HTR-8/SVneo (cell line): ENCODE measurements at places on chromosomes 3 and 15.

GRCh38 chr15:65576664-65577063 is 34.3 kb downstream of the INTS14 start:
- peak; percentile 14 for DNase-seq

- DNase-seq, result peak; percentile 65
Observed at GRCh38 chr15:80173022-80173759, 20.4 kb downstream of the FAH start.

DNA sequence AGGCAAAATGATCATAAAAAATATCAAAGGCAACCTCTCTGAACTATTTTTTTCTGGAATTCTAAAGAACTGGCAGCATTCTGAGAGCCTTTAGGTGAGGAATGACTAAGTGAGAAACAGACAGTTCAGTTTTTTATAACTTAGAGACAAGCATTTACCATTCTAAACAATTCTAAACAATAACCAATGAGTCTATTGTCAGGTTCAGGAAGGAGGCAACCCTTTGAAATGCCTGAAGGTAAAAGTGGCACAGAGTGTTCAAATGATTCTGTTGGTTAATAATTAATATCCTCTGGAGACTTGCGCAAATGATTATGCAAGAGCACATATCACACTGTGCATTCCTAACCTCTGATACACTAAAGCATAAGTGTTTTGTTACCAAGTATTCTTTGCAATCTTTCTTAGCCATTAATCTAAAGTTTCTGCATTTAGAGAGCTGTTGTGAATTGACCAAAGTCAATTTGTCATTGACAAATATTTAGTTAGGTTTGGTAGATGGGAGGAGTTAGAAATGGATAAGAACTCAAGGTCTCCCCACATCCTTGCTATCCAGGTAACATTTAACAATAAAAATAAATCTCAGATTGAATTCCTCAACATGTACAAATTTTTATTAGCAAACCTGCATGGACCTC is 9.2 kb upstream of the TGFBR2 start:
- peak; percentile 50 for DNase-seq

DNA sequence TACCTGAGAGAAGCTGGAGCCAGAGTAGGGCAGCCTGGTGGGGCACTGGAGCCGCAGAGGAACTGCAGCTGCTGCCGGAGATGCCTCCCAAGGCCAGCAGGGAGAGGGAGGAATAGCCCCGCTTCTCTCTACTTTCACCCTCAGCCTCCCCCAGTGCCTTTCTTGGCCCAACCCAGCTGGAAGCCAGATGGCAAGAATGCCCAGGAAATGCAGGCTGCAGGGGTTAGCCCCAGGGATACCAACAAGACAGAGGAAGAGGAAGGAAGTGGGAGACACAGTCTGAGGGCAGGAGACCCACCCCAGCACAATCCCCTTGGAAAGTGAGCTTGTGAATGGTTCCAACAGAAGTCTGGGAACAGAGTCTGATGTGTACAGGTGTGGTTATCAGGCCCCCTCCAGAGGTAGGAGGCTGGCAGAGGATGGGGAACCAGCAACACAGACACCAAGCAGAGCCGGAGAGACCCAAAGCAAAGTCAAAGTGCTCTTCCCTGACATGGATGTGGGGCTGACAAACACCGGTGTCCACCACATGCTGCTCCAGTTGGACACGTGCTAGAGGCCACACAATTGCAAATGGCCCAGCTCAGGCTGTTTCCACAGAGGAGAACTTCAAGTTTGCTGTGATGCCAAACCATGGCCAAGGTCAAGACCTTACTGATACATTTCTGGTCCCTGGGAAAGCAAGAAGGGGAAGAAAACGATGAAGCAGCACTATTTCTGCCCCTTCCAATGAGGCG is 418.8 kb upstream of the PROK2 start:
- no peak for DNase-seq

DNA sequence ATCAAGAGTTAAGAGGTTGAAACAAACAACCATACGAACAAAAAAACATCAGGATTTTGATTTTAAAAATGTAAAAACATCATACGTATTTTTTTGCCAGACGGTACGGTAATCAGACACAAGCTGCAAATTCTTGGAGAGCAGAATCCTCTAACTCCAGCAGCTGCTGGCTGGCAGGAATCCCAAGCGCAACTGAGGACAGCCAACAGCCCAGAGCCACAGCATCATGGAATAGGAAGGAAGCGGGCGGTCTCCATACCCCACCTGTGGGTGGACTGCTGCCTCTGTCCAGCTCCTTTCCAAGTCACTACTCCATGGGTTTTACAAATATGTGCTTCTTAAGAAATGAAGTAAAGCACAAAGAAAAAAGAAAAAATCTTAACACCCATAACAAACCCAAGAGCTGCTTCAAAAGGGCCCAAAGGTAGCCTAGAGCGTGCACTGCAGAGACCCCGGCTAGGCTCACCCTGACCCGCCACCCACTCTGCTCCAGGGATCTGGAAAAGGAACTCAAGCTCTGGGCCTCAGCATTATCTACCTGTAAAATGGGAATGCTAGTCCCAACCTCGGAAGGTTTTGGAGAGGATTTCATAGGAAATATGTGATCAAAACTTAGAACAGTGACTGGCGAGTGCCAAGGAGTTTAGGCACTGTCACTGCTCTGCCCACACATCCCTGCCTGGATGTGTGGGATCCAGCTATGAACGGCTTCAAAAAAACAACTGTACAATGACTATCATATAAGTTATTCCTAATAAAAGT is 33.4 kb downstream of the ZXDC start:
- DNase-seq, result no peak

DNA sequence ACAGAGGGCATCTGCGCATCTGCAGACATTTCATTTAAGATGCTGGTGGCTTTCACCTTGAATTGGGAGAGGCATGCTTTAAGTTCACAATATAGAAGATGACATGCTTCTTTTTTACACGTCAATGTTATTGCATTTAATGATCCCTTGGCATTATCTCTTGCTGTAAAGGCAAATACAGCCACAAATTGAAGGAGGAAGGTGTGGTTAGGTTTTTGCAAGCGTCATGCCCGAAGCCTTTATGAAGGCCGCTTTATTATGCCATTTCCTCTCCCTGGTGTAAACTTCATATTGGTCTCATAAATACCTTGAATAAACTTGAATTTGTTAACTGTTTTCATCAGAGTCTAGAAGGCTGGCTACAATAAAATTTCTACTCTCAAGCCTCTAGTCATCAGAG is 212.7 kb downstream of the PDZRN3 start:
- DNase-seq, result no peak

- peak; percentile 44 for DNase-seq
Observed at GRCh38 chr15:82942691-82943090, 9.8 kb downstream of the HOMER2 start.

DNA sequence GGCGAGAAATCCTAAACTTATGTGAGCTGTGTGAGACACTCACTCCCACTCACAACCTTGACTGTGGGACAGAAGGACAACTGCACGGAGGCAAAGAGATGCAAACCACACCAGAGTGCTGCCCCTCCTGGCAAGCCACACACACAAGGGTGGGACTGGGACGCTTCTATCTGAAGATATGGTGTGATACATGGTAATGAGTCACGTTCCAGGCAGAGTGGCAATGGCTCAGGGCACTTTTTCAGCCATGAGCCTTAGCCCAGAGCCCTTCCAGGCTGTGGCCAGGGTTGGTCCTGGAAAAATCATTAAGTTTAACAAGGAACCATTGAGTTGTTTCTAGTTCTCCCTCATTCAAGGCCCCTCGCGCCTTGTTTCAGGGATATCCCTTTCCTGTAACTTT is 56.1 kb downstream of the WNT5A start:
- DNase-seq, result no peak

GRCh38 chr15:67505675-67506572 is 15.0 kb upstream of the C15orf61 start:
- DNase-seq, result no peak

- DNase-seq, result no peak
Observed at GRCh38 chr3:129429080-129429451, 630 bp upstream of the EFCAB12 start.
